Upper lobe of right lung (tissue), 1 donor: ENCODE measurements at places on chromosomes 11 and 22.

- DNase-seq, result no peak
Measured at GRCh38 chr11:73465023-73465675, 89.0 kb downstream of the RELT start.

- DNase-seq, result peak; percentile 43
Measured at GRCh38 chr11:60875366-60876167, 8.2 kb downstream of the ZP1 start.

DNA sequence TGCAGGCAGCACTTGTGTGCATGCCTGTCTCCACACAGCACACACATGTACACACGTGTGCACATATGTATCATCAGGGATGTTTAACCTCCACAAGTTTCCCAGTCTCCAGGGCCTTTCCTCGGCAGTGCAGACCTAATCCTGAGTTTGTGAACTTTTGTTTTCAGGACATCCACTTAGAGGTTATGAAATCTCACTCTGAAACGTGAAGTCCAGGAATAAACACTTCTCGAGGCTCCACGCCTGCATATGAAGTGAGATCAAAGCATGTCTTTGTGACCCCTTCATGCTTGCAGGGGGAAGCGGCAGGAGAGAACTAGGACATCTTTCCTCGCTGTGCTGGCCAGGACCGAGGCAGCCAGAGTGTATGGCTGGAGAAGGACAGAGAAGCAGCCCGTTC lies 3.1 kb downstream of the SHISAL1 start:
- DNase-seq, result no peak

GRCh38 chr22:25749420-25750169 lies 7.6 kb downstream of the MYO18B start:
- DNase-seq, result no peak

GRCh38 chr11:93997741-93998140 lies 23.4 kb upstream of the HEPHL1 start:
- no peak for DNase-seq

DNA sequence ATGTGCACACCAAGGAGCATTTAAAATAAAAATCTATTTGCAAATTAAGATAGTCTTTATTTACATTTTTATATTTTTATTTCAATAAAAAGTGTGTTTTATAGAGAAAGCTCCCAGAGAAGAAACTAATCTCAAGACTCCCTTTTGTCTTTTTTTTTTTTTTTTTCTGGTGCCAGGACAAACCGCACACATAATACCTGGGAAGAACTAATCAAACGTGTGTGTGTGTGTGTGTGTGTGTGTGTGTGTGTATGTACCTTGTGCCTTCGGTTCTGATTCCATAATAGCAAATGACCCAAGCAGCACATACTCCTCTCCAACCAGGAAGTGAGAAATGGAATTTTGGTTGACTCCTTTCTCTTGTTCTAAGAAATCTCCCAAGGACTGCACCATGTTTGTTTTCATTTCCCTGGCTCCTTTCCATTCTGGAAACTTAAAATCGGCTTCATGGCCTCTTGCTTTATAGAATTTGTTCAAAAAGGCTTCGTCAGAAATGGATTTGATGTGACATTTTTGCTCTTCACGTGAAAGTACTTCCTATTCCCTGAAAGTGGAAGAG lies 65.3 kb downstream of the ST3GAL4 start:
- DNase-seq, result no peak

GRCh38 chr11:96333191-96333719 lies 9.7 kb downstream of the MAML2 start:
- no peak for DNase-seq

GRCh38 chr22:22546490-22546889 lies 12.6 kb downstream of the PRAME start:
- DNase-seq, result no peak

GRCh38 chr22:41739576-41739975 lies 40.3 kb downstream of the MEI1 start:
- no peak for DNase-seq

DNA sequence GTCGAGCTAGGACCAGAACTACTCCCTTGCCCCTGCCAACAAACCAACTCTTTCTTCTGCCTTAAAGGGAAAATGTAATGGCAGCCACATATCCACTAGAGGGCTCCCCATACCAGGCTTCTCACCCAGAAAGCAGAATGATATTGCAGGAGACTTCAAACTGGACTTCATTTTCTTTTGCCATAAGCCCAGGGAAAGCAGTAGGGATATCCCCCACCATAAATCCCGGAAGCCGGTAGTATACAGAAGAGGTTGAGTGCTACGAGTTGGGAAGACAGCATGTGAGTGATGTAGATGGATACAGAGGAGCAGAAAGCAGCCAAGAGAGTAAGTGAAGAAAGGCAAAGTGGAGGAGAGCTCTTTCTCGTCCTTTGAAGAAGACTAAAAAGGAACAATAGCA lies 12.1 kb downstream of the PLAAT5 start:
- no peak for DNase-seq

- peak; percentile 93 for DNase-seq
Measured at GRCh38 chr22:43142880-43143562, at the start of gene MCAT. Gene MCAT, minus strand, starts transcription at chr22:43143398. Its CDS starts 50 bp downstream, at chr22:43143348.

DNA sequence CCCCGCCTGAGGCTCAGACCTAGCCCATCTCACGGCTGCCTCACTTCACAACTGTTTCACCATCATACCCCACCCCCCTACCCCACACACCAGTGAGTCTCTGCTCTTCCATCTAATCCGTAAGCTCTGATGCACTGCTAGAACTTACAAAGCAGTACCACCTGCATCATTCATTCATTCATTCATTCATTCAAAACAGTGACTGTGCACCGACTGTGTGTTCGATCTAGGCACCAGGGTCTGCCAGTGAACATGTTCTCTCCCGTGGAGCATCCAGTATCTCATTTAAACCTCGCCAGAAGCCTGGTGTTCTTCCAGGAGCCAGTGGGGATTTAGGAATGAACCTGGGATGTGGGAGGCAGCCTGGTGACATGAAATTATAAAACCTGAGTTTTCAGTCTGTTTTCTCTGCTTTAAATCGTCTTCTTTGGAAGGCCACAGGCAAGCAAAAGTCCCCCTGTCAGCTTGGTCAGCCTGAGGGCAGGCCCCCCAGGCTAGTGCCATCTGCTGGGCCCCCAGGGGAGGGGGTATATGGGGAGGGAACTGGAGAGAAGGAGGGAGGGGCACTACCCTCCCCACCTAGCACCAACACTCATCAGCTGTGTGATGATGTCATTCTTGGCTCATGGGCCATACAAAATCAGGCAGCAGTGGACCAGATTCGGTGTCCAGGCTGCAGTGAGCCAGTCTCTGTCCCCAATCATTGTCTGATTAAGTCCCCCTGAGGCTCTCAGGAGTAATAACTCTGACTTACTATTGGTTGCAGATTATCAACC lies 18.4 kb downstream of the TMPRSS6 start:
- no peak for DNase-seq

- no peak for DNase-seq
Measured at GRCh38 chr22:36191106-36191836, 10.3 kb downstream of the APOL4 start.

DNA sequence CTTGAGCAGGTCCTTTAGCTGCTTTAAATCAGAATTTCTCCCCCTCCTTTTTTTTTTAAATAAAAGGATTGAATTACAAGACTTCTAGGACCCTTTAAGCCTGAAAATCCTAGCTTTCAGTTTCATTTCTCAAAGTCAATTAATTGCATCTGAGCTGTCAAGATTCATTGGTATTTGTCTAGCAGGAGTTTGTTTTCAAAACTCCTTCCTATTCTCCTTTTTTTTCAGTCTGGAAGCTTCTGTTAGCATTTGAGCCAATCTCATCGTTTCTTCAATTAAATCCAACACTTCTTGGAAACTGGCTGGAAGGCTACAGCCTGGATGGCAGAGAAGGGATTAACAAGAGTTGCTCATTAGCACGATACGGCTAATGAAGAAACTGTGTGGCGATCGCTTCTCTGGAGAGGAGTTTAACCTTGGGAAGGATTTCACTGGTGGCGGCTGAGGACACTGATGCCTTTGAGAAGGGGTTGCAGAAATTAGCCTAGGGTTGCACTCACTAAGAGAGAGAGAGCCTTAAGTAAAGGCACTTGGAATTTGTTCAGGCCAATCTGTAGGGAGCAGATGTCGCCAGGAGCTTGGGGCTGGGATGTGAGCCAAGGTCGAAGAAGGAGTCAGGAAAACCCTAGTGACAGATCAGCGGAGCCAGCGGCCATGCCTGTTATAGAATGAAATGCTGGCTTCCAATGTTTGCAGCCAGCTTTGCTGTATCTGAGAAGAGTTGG lies 43.8 kb upstream of the API5 start:
- DNase-seq, result no peak

- DNase-seq, result no peak
Measured at GRCh38 chr11:123700772-123701171, 40.7 kb downstream of the ZNF202 start.

GRCh38 chr11:111699579-111700156 lies 66.5 kb downstream of the PPP2R1B start:
- no peak for DNase-seq

DNA sequence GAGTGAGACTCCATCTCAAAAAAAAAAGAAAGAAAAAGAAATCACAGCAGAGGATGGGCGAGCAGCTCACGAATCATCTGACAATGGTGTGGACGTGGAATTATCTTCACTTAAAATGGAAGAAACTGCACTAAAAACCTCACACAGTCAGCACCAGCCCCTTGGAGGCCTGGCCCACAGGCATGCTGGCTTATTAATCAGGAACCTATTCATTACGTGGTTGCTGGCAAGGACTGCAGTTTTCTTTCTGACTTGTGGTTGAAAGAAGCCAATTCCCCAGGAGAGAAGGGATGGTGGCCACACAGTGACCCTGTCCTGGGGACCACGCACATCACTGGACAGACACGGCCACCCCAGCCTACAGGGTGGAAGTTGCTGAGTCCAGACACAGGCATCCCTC lies 401.1 kb downstream of the CTTN start:
- peak; percentile 26 for DNase-seq

GRCh38 chr11:102733232-102733875 lies 8.6 kb upstream of the MMP8 start:
- peak; percentile 79 for DNase-seq

DNA sequence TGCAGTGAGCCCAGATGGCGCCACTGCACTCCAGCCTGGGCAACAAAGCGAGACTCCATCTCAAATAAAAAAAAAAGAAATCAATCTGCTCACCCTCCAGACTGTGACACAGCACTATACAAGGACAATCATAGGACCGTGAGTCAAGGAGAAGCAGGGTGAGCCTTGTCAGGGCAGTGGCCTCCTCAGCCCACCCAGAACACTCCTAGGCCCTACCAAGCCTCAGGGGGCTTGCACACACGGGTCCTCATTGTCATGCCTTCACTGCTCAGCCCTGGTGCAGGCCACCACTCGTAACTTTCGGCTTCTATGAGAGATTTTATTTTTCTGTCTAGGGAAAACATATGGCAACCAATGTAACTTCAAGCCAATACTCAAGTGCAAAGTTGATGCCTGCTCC lies 35.8 kb downstream of the DGCR2 start:
- DNase-seq, result peak; percentile 34

DNA sequence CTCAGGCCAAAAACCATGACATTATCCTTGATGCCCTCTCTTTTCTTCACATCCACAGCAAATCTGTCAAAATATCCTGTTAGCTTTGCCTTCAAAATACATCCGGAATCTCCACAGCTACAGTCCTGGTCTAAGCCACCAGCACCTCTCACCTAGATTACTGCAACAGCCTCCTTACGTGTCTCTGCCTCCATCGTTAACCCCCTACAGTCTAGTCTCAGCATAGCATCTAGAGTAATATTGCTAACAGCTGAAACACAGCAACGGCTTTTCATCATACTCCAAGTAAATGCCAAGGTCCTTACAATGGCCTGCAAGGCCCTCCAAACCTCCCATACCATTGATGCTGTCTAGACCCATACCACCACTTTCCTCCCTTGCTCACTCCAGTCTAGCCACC lies 4.4 kb downstream of the TSG101 start:
- no peak for DNase-seq

DNA sequence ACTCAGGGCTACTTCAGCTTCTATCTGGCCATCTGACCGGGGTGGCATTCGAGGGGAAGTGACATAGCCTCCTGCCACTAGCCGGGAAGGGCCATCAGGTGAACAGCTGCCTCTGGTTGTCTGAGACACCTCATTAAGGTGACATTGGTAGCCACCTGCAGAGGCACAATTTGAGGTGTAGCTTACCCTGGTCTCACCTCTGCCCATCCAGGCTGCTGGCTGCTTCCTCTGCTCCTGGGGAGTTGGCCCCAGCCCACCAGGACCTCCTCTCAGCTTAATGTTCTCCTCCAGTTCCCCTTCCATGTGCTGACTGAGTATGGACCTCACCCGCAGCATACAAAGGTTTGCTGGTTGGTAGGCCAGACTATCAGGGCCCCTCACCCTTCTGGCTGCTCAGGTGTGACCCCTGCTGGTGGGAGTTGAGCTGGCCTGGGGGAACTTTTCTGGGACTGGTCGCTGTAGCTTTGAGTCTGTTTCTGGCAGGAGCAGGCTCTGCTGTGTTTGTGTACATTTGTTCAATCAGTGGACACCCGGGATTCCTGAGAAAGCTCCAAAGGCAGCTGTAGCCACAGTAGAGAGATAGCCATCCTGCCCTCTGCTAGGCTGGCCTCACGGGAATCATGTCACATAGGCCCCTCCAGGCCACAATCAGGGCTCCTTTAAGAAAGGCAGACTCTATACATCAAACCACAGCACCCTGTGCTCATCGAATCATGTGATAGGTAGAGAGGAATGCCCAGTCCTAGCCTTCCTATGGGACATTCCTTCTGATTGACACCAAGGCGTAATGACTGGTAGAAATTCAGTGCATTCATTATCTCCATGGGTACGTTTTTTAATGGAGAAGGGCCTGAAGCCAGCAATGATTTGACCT lies 295.1 kb upstream of the PLET1 start:
- peak; percentile 84 for DNase-seq

GRCh38 chr11:100984668-100985067 lies 144.9 kb downstream of the PGR start:
- DNase-seq, result no peak

GRCh38 chr11:3105791-3106735 lies 48.8 kb upstream of the CARS1 start:
- peak; percentile 47 for DNase-seq

DNA sequence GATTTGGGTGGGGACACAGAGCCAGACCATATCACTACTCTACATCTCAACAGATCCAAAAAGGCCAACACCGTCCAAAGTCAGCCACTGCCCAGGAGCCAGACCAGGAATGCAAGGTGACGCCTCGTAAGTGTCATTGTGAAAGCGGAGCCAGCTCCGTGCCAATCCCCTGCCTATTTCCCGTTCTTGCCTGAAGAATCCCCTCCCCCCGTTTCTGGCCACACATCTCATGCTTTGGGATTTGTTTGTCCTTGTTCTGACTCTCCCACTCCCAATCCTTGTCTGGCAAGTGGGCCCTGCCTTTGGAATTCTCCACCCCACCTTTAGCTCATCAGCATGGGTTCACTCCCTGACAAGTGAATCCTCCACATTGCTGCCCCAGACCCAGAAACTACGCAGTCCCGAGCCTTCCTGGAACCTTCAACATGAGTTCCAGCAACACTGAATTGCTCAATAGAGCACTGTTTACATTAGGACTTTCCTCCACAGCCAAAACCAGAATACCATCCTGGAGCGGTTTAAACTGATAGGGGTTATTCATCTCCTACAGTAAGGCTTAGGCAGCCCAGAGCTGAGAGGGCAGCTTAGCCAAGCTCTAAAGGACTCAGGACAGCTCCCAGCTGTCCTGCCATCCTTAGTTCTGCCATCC lies 6.0 kb upstream of the SLC35C1 start:
- peak; percentile 86 for DNase-seq

GRCh38 chr11:34408580-34409172 lies 30.1 kb upstream of the CAT start:
- no peak for DNase-seq

GRCh38 chr22:25627271-25627852 lies 62.9 kb downstream of the GRK3 start:
- no peak for DNase-seq
